ENCODE measurements at places on chromosomes 6 and 20.
A peak's percentile ranks its signal among the peaks of the same experiment; 100 is the strongest.

- DNase-seq, result no peak
Observed at GRCh38 chr6:169250660-169251059, 3.0 kb downstream of the THBS2 start.

- DNase-seq, result no peak
Observed at GRCh38 chr6:33578164-33578563, 1.9 kb downstream of the BAK1 start.

- DNase-seq, result peak; percentile 3
Observed at GRCh38 chr6:24547243-24547642, 52.5 kb downstream of the ALDH5A1 start.

DNA sequence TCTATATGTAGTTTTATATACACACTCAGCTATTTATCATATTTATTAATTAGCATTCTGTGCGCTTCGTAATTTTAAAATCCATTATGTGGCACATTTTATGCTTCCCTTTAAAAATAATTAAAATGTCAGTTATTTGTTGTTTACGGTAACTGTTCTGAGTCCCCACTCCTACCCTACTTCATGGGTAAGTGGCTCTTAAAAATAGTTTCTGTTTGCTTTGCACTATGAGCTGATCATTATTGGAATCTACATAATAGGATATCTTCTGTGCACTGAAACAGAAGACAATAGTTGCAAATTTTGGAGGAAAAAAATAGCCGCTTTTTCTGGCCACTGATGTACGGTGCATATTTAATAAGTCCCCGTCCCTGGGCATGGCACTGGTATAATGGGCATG is 25.2 kb downstream of the LCA5 start:
- no peak for DNase-seq

DNA sequence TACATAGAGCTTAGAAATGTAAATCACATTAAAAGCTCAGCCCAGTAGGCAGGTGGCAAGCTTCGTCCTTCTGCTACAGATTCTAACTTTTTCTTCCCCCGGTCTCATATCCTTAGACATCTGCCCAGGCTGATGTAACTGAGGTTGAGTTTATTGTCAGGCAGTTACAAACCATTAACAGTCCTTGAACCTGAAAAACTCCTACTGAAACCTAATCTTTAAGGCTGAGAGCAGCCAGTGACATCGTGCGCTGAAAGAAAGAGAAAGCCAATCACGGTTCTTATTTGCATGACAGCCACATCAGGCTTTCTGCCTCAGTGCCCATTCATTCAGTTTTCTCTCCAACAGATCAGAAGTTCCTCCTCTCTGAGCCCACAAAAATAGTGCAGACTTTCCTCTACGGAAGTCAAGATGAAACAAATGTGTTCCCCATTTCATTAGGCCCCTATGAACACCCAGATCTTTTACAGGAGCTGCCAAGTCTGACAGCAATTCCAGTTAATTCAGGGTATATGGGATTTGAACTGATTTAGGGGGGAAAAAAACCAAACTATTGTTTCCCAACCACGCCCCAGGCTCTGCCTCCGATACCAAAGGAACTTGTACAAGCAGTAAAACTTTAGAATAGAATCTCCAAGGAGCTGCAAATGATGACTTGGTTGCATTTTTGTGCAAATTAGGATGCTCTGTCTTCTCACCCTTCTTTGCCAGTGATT is at the start of gene NHSL1:
Gene NHSL1, minus strand, starts transcription at position 192 of the 716 bp plus-strand sequence. CDS start 204 bp downstream, outside the sequence.
- DNase-seq, result no peak

- no peak for DNase-seq
Observed at GRCh38 chr20:60559462-60559861, 601.2 kb downstream of the CDH26 start.

DNA sequence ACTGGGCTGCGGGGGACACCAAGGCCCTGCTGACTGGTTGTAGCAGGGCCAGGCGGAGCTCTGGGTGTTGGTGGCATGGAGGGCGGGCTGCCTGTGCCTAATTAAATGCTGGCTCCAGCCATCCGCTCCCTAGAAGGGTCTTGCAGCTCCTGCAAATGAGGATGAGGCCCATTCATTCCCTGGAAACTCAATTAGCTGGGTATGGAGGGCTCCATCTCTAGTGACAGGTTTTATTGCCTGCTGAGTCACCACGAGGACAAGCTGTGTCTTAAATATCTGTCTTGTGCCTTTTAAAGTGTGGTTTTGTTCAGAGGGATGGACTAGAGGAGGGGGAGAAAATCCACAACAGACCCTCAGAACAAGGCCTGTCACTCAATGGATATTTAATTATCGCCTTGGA is 60.9 kb downstream of the SULF2 start:
- no peak for DNase-seq

DNA sequence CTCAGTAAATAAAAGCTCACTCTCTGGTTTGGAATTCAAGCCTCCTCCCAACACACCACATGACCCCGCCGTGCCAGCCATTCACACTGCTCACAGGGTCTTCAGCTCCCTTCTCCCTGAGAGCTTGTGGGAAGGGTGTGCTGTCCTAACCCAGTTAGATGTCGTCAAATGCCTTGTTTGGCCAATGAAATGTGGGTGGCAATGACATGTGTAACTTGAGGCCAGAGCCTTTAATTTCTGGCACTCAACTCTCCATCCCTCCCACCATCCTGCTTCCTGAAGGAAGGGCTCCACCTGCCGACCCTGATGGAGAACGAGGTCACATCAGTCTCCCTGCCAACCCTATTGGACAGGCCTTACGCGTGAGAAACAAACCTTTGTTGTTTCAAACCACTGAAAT is 224.5 kb upstream of the AGPAT4 start:
- DNase-seq, result no peak

GRCh38 chr20:58177799-58178198 is 50.7 kb downstream of the ANKRD60 start:
- no peak for DNase-seq

- no peak for DNase-seq
Observed at GRCh38 chr6:54681267-54681666, 165.3 kb upstream of the FAM83B start.

- DNase-seq, result no peak
Observed at GRCh38 chr6:16656451-16656850, 104.8 kb downstream of the ATXN1 start.

DNA sequence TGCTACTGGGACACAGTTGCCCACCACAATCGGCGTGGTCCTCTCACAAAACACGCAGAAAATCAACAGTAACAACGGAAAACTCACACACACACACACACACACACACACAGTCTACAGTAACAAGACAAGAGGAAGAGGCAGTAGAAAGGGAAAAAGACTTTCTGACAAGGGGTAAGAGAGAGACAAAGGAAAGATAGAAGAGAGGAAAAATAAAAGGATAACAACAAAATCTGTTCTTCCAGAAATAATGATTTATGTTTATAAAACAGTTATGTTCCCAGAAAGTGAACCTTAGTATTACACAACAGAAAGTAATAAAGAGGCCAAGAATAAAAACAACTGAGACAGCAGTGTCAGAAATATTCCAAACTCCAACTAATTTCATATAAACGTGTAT is 2.9 kb downstream of the RANBP9 start:
- DNase-seq, result no peak

DNA sequence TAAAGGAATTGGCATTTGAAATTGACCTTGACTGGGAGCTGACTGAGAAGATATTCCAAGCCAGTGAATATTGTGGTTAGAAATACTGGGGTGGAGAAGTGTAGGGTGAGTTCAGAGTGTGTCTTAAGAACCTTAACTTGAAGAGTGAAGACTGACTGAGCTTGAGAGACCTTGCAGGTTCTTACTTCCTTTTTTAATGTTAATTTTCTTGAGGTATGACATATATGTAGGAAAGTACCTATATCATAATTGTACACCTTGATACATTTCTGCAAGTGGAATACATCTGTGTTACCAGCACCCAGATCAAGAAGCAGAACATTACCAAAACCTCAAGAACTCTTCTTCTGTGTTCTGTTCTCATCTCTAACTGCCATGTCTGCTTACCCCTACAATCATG is 11.0 kb downstream of the DHX35 start:
- no peak for DNase-seq

DNA sequence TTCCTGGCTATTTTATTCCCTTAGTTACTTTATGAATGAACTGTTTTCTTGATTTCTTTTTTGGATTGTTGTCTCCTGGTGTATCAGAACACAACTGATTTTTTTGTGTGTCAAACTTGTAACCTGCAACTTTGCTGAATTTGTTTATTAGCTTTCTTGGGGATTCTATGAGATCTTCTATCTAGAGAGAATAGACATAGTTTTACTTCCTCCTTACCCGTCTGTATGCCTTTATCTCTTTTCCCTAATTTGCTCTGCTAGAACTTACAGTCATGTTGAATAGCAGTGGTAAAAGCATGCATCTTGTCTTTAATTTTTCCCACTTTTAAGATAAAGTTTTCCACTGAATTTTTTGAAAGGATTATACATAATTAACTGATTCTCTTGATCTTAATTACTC is 13.2 kb downstream of the RNF146 start:
- no peak for DNase-seq

GRCh38 chr6:9257215-9257614 is 821.9 kb upstream of the SLC35B3 start:
- no peak for DNase-seq

- no peak for DNase-seq
Observed at GRCh38 chr6:37714836-37715420, 17.2 kb upstream of the MDGA1 start.

DNA sequence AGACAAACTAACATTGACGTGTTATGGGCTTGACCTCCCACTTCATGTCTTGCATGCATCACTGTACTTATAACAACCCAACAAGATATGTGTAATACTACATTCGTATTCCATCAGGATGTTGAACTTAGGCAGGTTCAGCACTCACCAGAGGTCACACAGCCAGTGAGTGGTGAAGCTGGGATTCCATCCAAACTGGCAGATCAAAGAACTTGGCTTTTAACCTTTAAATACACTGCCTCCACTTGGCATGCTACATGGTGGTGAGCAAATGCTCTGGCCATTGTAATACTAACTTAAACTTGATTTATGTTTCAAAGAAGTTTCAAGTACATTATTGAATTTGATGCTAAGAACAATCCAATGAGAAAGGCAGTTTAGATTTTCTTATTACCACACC is 10.7 kb upstream of the HDDC2 start:
- no peak for DNase-seq

- no peak for DNase-seq
Observed at GRCh38 chr20:57458400-57459160, 66.4 kb downstream of the CTCFL start.

- no peak for DNase-seq
Observed at GRCh38 chr20:45507011-45507820, 8.2 kb downstream of the SPINT3 start.

GRCh38 chr20:59144831-59145196 is 18.8 kb upstream of the ZNF831 start:
- no peak for DNase-seq

DNA sequence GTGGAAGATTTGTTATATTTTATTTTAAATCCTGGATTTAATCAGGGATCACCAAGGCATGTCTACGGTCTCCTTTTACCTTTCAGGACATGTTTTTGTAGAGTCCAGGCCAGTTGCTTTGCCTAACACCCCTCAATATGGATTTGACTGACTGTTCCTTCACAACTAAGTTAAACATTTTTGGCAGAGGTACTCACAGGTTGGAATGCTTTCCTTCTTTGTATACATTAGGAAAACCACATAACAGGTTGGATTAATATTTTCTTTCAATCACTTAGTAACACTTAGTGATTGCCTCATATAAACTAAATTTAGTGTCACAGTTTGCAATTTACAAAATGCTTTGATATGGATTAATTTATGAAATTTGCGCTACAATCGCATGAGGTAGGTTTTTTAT is 64.5 kb downstream of the IPCEF1 start:
- no peak for DNase-seq

DNA sequence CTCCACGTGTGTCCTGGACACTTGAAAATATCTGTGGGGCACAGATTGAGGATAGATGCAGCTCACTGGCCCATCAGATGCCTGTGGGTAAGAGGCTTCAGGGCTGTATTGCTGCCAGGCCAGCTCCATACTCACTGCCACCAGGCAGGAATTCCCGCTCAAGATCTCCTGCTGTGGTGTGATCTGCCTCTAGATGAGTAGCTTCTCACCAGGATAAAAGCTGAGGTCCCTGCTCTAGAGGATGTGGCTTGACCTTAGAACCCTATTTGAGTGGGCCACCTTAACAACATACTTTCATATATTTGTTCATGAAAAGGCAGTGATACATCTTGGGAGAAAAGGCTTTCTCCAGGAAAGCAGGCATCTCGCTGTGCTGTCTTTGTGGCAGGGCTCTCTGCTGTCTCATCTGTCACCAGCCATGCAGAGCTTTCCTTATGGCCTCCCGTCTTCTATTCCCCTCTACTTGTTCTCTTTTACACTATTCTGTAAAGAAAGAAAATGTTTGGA is 165.7 kb upstream of the RNF217 start:
- DNase-seq, result no peak

DNA sequence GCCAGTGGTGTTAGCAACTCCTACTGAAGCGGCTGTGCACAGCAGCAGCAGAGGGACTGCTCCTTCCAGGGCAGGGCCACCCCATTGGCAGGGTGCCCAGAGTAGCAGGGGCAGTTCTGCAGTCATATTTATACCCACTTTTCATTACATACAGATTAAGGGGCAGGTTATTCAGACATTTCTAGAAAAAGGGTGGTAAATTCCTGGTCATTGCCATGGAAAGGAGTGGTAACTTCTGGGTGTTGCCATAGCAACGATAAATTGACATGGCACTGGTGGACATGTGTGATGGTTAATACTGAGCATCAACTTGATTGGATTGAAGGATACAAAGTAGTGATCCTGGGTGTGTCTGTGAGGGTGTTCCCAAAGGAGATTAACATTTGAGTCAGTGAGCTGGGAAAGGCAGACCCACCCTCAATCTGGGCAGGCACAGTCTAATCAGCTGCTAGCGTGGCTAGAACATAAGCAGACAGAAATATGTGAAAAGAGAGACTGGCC is 45.0 kb downstream of the IYD start:
- DNase-seq, result no peak

- DNase-seq, result no peak
Observed at GRCh38 chr6:158848490-158848895, 29.3 kb upstream of the EZR start.

- no peak for DNase-seq
Observed at GRCh38 chr6:80503660-80504059, 397.2 kb downstream of the BCKDHB start.

- no peak for DNase-seq
Observed at GRCh38 chr6:148735989-148736388, 10.8 kb upstream of the UST start.

- no peak for DNase-seq
Observed at GRCh38 chr6:56424064-56424463, 176.7 kb upstream of the COL21A1 start.

- DNase-seq, result no peak
Observed at GRCh38 chr6:12313992-12314589, 23.9 kb downstream of the EDN1 start.

DNA sequence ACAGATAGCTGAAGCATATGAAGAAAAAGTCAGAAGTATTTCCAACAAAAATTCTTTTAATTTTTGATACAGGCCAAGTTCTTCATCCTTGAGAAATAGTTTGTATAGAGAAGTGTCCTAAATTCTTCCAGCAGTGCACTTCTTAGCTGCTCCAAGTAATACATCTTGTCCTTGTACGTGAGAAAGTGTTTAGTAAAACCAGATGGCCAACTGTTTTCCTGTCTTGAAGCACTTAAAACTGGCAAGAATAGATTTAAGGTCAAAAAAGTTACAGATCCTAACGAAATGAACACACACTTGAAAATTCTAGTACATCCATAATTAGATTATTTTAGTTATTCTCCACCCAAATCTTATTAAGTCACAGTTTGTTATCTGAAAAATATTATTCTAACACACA is 52.2 kb upstream of the HSF2 start:
- no peak for DNase-seq

All from activated T-helper 9 cell treated with anti-CD3 and anti-CD28 coated beads, Interleukin-2, amount 50 U/mL, for 16 hours (primary cell).